ENCODE measurements at places on chromosomes 4 and X.

DNA sequence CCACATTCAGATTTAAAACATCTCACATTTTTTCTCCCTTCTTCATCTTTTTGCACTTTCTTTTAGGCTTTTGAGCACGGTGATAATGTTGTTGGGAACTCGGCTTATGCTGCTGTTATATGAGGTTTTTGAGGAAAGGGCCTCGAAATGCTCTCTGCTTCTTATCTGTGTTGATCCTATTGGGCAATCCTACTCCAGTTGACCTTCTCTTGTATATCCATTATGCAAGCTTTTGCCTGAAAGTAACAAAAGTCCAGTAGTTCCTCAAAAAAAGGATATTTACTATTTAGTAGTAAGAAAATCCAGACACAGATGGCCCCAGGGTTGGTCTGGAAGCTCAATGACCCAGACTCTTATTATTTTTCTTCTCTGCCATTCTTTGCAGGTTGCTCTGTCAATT, 57.7 kb upstream of the SPANXB1 start:
- DNase-seq, result no peak

DNA sequence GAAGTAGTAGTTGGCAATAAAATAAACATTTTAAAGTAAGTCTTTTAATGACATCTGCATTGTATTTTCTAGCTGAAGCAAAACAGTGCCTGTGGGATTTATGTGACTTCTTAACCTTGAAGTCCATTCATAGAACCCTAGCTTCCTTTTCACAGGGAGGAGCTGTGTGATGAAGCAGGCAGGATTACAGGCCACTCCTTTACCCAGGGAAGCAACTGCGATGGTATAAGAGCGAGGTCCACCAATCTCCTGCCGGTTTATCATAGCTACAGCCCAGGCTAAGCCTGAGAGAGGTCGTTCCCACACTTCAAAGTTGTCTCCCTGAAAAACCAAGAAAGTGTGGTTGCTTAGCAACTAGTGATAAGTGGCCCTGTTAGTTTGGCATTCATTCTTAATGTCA, 7.0 kb downstream of the RPL36A start:
- DNase-seq, result no peak

- no peak for DNase-seq
Observed at GRCh38 chrX:142089193-142089592, 115.9 kb downstream of the MAGEC2 start.

DNA sequence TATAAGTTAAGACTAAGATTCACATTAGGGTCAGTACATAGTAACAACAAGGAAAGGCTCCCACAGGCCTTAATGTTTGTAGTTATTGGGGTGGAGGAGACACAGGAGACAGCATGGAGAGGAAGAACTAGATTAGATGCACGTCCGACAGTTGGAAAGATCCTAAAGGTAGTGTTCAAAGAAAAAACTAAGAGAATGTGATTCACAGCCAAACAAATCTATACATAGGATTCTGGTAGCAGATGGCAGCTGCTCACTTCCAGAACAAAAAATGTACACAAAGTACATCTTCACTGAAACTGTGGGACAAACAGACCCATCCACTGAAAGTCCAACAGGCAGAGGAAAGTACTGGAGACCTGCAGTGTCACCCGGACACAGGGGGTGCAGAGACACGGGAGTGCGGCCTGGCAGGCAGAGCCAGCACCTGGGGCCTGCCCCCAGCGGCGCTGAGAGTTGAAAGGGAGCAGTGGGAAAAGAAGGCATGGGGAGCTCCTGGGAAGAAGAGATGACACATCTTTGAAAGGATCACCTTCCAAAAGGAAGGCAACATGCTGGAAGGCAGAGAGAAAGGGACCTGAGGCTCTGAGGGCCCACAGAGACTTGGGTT, 40.0 kb downstream of the NELFA start:
- no peak for DNase-seq

- no peak for DNase-seq
Observed at GRCh38 chrX:104435249-104435648, 130.8 kb upstream of the IL1RAPL2 start.

GRCh38 chrX:19332983-19333382, 10.7 kb upstream of the PDHA1 start:
- DNase-seq, result no peak

DNA sequence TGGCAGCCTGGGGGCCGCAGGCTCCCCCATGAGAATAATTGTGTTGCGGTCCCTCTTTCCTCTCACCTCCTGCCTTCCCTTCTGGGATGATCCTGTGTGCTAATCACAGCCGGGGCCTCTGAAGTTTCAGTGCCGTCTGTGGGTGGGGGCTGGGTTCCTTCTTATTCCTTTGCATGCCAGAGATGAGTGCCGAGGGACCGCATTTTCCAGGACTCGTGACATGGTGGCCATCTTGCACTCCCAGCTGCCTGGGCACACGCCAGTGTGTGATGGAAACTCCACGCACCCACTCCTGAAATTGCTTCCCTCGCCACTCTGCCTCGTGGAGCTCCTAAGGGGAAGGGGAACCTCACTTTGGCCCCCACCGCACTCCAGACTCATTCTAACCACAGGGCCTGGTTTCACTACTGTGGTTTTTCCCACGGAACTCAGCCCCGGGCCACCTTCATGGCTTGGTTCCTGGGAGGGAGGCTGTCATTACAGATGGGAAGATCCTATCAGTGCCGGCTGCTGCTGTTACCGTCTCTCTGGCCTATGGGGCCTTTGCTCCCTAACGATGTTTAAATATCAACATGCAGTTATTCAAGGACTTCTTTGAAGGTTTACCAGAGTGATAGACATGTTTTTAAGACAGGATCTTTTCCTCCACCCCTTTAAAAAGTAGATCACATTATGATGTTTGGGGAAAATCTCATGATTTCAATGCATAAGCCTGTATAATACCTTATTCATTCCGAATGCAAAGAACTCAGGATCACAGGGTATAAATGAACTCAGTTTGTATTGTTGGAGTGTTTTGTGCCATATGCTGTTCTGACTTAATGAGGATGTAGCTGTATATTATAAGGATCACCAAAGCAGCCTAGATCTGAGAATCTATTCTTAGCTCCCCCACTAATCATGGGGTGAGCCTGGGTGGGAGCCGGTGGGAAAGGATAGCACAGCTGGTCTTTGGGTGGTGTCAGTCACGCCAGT, 89.6 kb downstream of the SORCS2 start:
- DNase-seq, result no peak

GRCh38 chr4:123449780-123450179, 53.2 kb downstream of the SPRY1 start:
- DNase-seq, result no peak

DNA sequence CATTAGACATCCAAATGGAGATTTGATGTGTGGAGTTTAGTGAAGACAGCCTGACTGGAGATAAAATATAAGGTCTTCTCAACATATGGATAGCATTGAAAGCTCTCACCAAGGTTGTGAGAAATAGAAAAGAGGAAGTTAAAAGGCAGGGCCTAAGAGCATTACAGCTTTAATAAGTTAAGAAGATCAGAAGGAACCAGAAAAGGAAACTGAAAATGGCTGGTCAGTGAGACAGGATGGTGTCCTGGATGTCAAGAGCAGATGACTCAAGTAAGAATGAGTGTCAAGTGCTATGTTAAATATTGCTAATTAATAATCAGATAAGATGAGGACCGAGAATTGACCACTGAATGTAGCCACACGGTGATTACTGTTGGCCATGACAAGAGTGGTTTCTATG, 642.9 kb downstream of the STPG2 start:
- no peak for DNase-seq
